ENCODE measurements at places on chromosomes 6 and 20.

DNA sequence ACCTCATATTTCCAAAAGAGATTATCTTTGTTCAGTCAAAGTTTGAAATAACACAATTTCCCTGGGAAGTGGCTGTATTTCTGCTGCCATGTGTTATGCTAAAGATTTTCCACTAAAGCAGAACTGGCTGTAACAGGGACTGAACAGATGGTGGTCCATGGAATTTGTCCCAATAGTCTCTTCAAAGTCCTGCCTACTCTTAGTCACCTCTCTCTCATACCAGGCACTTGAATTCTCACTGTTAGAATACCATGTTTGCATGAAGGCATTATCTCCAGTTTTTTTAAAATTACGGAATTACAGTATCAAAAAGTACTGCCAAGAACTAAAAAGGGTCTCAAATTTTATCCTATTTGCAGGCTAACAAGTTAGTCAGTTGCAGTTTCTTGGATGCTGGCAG is 105.0 kb upstream of the HDDC2 start:
- no peak for DNase-seq

DNA sequence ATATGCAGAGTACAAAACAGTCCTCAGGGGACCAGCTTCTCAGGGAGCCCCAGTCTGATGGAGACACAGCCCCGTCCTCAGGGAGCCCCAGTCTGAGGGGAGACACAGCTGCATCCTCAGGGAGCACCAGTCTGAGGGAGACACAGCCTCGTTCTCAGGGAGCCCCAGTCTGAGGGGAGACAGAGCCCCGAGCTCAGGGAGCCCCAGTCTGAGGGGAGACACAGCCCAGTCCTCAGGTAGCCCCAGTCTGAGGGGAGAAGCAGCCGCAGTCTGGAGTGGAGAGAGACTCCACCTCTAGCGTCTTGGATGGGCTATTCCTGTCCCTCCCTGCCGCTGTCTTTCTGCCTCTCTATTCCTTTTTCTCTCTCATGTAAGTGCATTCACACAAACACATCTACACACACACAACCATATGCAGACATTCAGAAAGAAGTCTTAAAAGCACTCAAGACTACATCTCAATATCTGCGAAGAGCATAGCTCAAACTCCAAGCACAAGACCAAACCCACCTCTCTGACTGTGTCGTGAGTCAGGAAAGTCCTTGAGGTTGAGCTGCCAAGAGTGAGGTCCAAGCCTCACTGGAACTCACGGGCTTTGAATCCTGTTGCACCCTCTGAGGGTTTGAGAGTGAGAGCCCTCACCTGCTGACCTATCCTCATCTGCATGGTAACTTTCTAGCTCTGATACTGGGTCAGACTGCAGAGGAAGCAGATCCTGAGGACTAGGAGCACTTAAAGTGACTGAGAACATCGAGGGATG is 53.1 kb upstream of the SAYSD1 start:
- DNase-seq = no peak

GRCh38 chr6:160765412-160765811 is 63.4 kb downstream of the PLG start:
- DNase-seq = no peak

DNA sequence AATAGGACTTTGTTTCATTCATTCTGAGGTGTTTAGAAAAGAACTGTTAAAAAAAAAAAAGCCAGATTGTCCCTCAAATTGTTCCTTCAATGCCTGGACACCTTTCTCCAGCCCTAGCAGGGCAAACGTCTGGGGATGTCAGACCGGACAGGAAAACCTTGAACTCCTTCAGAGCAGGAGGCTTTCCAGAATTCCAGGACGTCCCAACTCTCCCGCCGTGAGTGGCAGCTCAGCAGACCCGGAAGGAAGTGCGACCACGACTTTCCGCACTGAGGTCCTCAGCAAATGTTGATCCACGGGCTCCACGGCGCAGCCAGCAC is 139.1 kb downstream of the DLL1 start:
- DNase-seq = no peak

- DNase-seq = no peak
Measured at GRCh38 chr6:163180874-163181541, 233.5 kb upstream of the QKI start.
